ENCODE measurements at places on chromosomes 3 and 15.

- DNase-seq: peak; percentile 7
Observed at GRCh38 chr3:64399205-64399800, 174.0 kb upstream of the PRICKLE2 start.

DNA sequence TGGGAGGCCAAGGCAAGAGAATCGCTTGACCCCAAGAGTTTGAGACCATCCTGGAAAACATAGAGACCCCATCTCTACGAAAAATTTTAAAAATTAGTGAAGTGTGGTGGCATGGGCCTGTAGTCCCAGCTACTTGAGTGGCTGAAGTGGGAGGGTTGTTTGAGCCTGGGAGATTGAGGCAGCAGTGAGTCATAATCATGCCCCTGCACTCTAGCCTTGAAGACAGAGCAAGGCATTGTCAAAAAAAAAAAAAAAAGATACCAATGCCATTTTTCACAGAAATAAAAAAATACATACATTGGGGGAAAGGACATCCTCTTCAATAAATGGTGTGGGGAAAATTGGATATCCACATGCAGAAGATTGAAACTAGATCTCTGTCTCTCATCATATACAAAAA, 74.6 kb downstream of the CERS3 start:
- no peak for DNase-seq

DNA sequence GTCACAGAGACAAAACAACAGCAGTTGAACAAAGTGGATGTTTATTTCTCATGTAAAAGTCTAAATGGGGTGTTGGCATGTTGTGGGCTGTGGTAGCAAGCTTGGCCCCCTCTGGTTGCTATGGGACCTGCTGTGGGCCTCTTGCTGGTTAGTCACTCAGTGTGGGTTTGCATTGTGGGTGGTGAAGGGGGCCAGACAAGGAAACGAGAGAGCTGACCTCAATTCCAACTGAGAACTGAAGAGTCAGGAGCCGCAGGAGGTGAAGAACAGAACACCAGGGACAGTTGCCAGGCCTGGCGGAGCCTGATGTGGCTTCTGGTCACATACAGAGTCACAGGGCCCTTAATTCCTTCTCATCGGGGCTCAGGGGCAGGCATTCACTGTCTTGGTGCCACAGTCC, 1.9 kb upstream of the ADPGK start:
- peak; percentile 86 for DNase-seq

DNA sequence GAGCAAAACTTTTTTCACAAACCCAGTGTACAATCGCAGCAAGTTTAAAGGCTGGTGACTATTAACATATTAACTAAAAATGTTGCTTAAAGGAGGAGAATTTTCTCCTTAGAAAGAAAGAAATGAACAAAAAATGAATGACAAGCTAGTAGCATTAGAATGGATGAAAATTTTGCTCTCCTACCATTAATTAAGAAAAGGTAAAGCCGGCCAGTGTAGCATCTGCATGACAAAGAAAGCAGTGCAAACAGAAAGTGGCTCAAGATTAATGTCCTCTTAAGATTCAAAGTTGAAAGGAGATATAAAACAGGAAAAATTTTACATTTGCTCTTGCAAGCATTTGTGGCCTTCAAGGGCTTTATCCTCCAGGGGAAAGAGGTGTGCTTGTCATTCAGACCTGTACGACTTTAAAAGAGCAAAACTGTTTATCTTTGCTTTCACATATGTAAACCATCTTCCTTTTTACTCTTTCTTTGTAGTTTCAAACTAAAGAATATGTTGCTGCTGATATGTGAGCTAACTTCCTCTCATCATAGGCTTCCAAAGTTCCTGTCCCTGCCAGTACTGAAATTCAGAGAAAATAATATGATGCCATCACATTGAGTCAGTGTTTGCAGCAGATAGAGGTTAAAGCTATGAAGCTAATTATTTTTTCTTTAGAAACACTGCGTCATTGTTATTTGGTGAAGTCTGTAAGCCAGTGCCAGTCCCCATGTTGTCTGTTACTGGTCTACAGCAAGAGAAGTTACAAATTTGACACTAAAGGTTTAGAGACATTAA, 439.1 kb upstream of the GRM7 start:
- DNase-seq: no peak

DNA sequence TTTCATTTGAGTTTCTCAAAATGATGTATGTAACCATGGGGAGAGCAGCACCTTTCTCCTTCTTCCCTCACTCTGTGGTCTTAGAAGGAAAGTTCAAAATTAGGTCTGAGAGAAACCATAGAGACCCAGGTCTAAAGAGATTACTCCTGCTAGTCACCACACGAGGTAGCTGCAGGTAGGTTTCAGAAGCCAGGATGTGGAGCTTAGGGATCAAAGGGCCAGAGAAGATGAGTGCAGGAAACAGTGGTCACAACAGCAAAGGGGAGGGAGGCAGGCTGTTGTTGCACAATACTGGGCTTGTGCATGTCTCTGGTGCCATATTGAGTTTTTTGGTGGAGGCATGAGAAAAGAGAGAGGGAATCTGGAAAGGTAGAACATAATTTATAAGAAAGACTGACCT, 583.6 kb downstream of the AGBL1 start:
- no peak for DNase-seq

DNA sequence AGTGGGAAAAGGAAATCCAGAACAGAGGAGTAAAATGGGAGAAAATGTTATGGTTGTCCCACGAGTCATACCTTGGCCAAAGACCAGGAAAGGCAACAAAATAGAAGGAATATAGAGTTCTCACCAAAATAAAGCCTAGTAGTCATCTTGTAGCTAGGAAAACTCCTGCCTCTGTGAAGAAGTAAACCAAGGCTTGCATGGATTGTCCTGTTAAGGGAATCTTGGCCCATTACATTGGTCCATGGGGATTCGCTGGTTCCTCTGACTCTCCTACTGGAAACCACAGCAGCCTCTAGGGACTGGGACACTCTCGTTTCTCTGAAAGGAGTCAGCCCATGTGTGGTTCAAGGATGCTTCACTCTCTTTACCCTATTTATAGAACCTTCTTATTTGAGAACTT, 62.9 kb upstream of the FNDC3B start:
- no peak for DNase-seq

DNA sequence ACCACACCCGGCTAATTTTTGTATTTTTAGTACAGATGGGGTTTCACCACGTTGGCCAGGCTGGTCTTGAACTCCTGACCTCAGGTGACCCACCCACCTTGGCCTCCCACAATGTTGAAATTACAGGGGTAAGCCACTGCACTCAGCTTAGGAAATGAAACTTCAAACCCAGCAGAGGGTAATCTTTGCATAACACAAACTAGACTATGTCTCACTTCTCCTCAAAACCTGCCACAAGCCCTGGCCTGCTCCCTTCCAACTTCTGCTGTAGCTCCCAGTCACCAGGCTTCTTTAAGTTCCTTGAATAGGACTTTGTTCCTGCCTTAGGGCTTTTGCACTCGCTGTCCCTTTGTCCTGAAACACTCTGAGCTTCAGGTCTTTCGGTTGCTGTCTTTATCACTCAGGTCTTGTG, 39.2 kb upstream of the SEMA4B start:
- peak; percentile 91 for DNase-seq

- DNase-seq: peak; percentile 77
Observed at GRCh38 chr3:40207796-40208195, 101.7 kb upstream of the EIF1B start.

- DNase-seq: peak; percentile 90
Observed at GRCh38 chr3:111904376-111905241, 45.5 kb downstream of the PHLDB2 start.

DNA sequence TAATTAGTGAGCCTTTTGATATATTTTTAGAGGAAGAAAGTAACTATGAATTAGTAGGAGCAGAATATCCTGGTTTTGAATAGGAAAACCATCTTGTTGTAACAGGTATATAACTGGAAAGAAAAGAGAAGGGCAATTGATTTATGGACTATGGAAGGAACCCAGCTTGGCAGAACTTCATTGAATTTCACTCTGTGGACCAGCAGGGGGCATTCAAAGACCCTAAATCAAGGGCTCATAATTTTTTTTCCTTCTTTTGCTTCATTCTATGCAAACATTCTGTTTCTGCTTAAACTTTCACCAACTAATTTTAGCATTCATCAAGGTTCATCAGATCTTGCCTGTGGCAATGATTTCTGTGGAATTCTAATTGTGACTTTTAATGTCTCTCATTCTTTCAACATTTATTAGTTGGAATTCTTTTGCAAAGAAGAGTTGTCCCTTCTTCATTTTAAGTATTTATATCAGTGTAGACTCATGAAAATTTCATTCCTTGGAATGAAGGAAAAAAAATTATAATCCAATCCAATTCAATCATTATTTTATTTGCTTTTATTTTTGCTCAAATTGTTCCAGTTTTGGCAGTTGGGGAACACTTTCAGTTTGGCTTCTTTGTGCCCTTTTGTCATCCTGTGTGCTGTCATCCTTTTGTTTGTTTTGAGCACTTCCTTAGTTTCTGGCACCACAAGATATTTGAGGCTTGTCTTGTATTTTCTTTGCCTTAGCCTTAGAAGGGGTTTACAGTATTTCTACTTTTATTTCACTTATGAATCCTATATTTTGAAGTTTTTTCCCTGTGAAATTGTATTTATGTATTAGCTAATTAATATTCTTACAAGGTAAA, 30.4 kb downstream of the NXPE3 start:
- DNase-seq: peak; percentile 83

DNA sequence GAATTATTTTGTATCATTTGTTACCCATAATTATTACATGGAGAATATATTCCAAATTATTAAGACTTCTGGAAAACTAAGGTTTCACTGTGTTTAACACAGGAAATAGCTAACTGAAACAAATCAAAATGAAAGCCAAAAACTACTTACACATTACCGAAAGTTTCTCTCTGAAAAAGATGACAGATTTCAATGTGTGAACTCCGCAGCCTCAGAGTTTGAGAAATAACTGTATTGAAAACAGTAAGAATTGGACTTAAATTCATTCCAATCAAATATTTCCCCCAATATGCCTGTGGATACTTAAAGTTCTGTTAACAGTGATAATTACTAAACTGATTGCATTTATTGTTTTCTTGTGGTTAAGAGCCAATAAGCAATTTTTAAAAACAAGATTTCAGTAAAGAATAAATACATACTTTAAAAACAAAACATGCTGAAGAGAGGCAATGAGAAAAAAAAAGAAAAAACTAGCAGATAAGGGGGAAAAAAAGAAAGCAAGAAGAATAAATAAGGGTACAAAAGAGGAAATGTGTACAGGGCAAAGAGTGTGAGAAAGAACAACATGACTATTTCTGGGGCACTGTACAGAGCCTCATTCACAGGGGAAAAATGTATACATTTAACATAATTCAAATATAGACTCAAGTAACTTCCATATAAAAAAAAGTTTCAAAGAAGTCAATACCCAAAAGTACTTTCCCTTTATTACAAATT, 30.7 kb downstream of the DENND4A start:
- no peak for DNase-seq

- DNase-seq: no peak
Observed at GRCh38 chr3:53798144-53798543, 48.1 kb downstream of the CHDH start.

DNA sequence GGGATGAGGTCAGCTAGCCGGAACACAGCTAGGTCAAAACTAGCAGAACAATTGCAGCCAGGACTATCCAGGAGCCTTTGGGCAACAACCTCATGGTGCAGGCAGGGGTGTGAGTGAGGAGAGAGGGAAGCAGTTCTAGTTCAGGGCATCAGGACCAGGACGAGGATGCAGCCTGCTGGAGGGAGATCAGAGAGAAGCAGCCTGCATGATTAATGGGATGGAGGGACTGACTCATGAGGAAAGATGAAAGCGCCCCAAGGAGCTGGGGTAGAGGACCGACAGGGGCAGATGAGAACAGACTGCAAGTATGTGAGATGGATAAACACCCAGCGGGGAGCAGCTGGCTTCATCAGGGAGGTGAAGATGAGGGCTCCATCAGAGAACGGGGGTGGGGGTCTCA, 37.9 kb upstream of the LRTM1 start:
- DNase-seq: no peak

GRCh38 chr3:147405231-147406027, 914 bp downstream of the ZIC4 start:
- DNase-seq: no peak

- no peak for DNase-seq
Observed at GRCh38 chr3:54891540-54891897, 36.3 kb downstream of the LRTM1 start.

DNA sequence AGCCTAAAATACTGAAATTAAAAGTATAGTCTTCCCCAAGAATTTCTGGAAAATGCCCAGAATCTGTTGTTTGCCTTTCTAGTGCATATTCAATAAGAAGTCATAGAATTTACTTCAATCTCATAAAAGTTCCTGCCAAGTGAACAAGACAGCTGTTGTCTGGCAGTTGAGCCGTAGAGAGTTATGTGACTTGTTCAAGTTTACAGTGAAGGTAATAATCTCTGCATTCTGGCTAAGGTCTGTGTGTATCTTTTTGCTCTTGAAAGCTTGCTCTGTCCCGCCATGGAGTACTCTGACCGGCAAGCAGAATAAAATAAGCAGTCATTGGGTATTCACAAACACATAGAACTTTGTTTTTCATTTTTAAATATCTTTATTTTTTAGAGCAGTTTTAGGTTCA, 77.8 kb downstream of the GHSR start:
- no peak for DNase-seq

DNA sequence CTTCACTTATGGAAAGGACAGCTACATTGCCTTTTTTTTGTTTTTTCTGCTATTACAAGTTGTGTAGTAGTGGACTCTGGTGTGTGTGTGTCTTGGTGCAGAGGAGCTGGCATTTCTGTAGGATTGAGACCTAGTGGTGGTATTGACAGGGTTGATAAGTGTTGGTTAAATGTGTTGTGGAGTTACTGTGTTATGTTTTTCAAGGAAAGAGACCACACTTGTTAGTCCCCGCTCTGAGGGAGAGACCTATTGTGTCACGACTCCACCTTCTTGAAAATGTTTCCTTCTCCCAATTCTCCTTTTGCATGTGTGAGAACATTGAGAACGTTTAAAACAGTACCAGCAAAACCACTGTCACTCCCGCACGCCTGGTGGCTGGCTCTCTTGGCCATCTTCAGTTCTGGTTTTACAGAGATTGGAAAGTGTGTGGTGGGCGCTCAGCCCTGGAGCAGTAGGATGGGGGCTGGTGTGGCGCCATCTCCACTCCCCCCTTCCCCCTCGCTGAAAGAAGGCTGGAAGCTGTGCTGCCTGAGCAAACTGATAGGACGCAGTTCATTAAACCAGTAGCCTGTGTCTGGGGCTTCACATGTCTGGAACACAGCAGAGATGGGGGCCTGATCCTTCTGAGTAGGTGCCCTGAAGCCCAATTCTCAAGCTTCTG, 5.5 kb downstream of the KLF13 start:
- no peak for DNase-seq

- no peak for DNase-seq
Observed at GRCh38 chr3:168596175-168596823, 500.6 kb upstream of the GOLIM4 start.
